Mesothelial cell of epicardium (in vitro differentiated cells): ENCODE measurements at places on chromosomes 13 and 19. TPM values are rescaled to one million over a fixed set of nuclear protein-coding genes. Genes with fewer than 3 reads are reported as not detected.

GRCh38 chr13:33931397-33932311 is 113.7 kb downstream of the RFC3 start:
- H3K36me3 ChIP-seq = no peaks in the 10 kb centered on the region
- H3K27me3 ChIP-seq = no peaks in the 10 kb centered on the region
- H3K27ac ChIP-seq = no peak overlapping the region
- H3K4me1 ChIP-seq = peaks cover 22% of the 10 kb centered on the region
- no peak overlapping the region for H3K4me3 ChIP-seq

FBL gene
- 273 to 278 TPM (median 274 TPM) in 3 replicates for total RNA-seq

GRCh38 chr19:3344608-3345598 is 21.5 kb upstream of the NFIC start:
- no peaks in the 10 kb centered on the region for H3K36me3 ChIP-seq
- no peaks in the 10 kb centered on the region for H3K4me1 ChIP-seq
- peaks cover 37% of the 10 kb centered on the region for H3K27me3 ChIP-seq
- no peak for DNase-seq
- no peak overlapping the region for H3K27ac ChIP-seq

- no peak overlapping the region for H3K27ac ChIP-seq
- H3K4me3 ChIP-seq = no peak overlapping the region
- H3K4me1 ChIP-seq = peaks cover 18% of the 10 kb centered on the region
- no peaks in the 10 kb centered on the region for H3K36me3 ChIP-seq
- no peak for DNase-seq
Measured at GRCh38 chr13:37381502-37381901, 217.1 kb downstream of the POSTN start.

GARIN5A gene
- 10.1 to 12.7 TPM (median 11.5 TPM) in 3 replicates for total RNA-seq
